ENCODE measurements at places on chromosomes 1 and 21. TPM values are rescaled to one million over a fixed set of nuclear protein-coding genes. Genes with fewer than 3 reads are reported as not detected.

DNA sequence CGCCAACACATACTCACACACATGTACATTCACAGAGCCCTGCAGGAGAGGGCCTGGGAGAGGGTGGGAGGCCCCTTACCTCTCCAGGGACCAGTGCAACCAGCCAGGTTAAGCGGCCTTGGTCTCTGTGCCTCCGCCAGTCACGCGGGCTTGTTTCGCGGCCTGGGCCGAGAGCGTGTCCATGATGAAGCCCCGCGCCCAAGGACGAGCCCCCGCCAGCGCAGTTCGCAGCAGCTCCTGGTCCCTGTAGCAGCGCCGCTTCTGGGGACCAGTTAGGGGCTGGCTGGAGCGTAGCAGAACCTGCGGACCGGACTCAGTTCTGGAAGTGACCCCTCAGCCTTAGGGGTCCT is 7.3 kb upstream of the FAM167B start:
- DNase-seq, result no peak

DNA sequence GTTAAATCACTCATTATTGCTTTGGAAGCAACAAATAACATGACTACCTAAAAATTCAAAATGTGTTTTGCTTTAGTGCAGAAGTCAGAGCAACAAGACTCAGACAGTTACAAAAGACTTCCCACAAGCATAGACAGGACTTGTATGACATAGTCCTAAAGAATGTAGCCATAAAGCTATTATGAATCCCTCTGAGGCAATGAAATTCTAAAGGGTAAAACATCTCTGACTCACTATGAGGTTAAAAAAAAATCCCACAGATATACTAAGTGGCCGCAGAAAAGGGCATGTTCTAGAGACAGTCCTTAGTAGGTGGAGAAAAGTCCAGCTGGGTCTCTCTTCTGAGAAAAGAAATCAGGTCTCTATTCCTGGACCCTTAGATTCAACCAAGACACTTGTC is 4.9 kb downstream of the PRKAB2 start:
- peak; percentile 96 for DNase-seq

DNA sequence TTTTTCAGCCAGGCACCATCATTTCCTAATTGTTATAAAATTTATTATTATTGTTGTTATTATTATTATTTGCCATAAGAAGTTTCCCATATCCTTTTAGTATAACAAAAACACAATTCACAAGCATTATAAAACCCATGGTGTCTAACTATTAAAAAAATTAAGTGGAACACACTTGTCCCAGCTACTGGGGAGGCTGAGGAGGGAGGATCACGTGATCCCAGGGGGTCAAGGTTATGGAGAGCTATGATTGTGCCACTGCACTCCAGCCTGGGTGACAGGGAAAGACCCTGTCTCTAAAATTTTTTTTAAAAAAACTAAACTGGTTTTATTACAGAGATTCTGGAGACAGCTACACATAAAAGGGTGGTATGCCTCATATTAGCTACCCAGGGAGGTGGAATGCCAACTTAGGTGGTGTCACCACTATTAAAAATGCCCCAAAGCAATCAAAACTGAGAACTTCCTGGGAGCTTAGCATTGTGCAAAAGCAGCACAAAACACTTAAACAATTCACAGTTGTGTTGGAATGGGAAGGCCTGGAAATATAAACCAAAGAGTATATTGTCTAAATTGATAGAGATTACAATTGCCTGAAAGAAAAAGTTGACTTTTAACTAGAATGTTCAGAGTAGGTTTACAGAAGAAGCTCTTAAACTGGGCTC is 8.7 kb upstream of the RGS4 start:
- no peak for DNase-seq

DNA sequence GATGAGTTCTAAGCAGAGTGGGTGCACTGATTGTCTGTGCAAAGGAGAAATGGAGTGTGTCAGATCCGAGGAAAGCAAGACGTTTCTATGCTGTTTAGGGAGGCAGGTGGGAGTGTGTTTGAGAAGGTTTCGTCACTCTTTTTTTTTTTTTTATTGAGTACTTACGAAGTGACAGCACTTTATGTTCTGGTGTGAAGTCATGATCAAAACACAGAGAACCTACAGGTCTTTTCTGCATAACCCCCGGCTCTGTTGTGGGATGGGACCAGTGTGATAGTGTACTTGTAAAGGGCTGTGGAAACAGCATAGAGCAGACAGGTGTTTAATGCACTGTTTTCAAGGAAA is 26.7 kb downstream of the MIA3 start:
- DNase-seq, result no peak

The IRF6 gene
- polyA plus RNA-seq, result 93.1 TPM

The SPAG17 gene
- 0.18 TPM for polyA plus RNA-seq

The XCL2 gene
- not detected for polyA plus RNA-seq
